Fibroblast of pulmonary artery (primary cell): ENCODE measurements at places on chromosomes 1 and 21.

- DNase-seq: no peak
Measured at GRCh38 chr1:232386721-232387510, 243.0 kb downstream of the SIPA1L2 start.

GRCh38 chr1:25724966-25725365 lies 75.0 kb upstream of the SELENON start:
- DNase-seq: no peak

DNA sequence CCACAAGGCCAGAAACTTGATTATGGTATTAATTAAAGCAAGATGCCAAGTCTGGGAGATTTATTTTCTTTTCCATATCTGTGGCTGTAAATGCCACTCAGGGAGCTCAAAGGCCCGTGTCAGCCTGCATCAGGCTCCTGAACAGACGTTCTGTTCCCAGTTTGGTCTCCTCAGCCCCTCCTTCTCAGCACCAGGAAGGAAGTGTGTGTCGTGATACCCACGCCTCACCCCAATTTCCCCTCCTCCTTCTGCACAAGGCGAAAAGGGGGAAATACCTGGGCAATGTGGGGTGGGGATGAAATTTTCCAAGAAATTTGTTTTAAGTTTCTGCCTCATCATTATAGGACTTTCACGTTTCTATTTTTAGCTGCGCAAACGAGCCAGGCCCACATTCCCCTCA lies 112.0 kb downstream of the SYF2 start:
- DNase-seq: no peak

- DNase-seq: peak; percentile 51
Measured at GRCh38 chr1:17274186-17275170, 25.6 kb downstream of the PADI3 start.

- DNase-seq: no peak
Measured at GRCh38 chr21:32100423-32100822, 178.4 kb downstream of the MIS18A start.

DNA sequence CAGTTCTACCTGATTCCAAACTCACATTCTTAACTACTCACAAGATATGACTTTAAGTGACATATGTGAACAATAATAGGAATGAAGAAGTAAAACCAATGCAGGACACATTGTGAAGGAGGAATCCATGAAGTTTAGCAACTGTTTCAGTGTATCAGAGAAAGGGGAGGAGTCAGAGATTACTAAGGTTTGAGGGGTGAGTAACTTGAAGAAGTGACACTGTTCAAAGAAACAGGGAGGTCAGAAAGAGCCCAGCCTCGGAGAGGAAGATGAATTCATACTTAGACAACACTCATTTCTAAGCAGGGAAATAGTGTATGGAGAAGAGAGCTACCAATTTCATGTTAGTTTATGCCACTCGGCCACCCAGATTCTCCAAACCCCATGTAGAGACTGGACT lies 28.2 kb upstream of the RPF1 start:
- no peak for DNase-seq

GRCh38 chr21:42733037-42733627 lies 79.7 kb downstream of the PDE9A start:
- no peak for DNase-seq

GRCh38 chr1:22292011-22292788 lies 149.3 kb upstream of the WNT4 start:
- DNase-seq: no peak

DNA sequence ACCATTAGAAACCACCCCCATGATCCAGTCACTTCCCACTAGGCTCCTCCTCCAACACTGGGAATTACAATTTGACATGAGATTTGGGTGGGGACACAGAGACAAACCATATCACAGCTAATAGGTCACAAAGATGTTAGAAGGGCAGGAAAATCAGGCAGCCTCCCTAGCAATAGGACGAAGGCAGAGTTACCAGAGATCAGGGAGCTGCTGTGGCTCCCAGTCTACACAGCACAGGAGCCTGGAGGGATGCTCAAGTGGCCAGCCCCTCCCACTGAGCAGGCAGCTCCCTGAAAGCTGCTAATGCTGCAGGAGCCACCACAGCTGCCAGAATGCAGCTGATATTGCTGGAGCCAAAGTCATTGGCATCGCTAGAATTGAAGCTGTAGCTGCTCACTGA lies 51.0 kb downstream of the CR1L start:
- DNase-seq: no peak

- peak; percentile 40 for DNase-seq
Measured at GRCh38 chr1:48026275-48026674, 29.1 kb upstream of the TRABD2B start.

DNA sequence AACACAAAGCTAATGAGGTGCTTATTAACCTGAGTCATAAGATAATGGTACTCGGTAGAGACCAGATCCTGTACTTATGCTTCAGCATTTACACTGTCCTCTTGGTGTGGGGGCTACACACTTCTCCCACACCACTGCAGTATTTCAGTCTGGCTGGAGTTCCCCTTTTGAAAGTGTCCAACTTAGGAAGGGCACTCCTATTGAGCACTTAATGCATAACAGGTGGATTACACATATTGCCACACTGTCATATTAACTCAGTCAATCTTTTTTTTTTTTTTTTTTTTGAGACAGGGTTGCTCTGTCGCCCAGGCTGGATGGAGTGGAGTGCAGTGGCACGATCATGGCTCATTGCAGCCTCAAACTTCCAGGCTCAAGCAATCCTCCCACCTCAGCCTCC lies 1.5 kb downstream of the GPATCH4 start:
- DNase-seq: no peak

DNA sequence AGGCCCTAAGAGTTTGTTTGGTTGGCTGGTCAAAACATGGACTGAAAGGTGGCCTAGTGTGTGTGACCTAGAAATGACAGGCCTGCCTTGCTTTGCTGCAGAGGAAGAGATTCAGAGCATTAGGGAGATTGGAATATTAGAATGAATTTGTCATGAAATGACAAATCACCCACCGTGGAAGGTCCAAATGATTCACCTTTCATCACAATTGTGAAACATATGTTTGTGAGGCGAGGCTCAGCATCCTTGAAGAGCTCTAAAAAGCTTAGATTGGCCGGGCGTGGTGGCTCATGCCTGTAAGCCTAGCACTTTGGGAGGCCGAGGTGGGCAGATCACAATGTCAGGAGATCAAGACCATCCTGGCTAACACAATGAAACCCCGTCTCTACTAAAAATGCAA lies 5.5 kb downstream of the LCE1B start:
- no peak for DNase-seq

- DNase-seq: no peak
Measured at GRCh38 chr1:171521567-171521966, 36.2 kb downstream of the PRRC2C start.

- no peak for DNase-seq
Measured at GRCh38 chr21:20721151-20721550, 277.1 kb upstream of the NCAM2 start.

DNA sequence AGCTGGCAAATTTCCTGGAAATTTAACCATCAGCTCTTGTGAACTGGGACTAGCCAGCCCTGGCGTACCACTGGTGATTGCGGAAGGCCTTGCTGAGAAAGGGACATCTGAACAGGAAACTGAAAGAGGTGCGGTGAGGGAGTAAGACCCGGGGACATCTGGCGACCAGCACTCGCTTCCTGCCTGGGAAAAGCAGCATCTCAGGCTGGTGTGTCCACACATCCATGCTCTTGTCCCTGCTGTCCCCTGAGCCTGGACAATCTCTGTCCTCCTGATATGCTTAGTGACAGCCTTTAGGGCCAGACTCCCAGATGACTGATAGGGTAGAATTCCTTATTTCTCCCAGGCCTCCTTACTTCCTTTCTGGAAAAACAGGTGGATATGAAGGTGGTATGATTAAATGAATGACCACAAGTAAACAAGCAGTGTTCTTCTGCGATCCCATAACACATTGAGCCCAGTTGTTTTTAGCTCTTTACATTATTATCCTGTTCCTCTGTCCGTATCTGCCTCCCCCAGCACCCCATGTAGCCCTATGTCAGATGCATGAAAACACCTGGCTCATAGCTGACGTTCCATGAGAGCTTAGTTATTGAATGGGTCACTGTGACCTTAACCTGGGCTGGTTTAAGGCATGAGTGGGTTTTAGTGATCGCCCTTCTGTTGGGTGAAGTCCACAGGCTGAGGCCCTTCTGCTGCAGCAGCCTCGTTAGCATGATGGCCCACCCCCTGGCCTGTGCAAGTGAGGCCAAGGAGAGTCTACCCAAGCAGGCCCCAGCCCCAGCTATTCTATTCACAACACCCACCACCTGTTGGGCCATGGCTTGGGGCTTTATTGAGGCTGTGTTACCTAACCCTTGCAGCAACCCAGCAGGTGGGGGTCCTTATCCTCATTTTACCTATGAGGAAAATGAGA lies 76.1 kb upstream of the GADD45A start:
- DNase-seq: no peak

GRCh38 chr1:97875996-97876395 lies 44.8 kb downstream of the DPYD start:
- DNase-seq: peak; percentile 59

- DNase-seq: no peak
Measured at GRCh38 chr1:210505601-210506496, 177.1 kb downstream of the HHAT start.

DNA sequence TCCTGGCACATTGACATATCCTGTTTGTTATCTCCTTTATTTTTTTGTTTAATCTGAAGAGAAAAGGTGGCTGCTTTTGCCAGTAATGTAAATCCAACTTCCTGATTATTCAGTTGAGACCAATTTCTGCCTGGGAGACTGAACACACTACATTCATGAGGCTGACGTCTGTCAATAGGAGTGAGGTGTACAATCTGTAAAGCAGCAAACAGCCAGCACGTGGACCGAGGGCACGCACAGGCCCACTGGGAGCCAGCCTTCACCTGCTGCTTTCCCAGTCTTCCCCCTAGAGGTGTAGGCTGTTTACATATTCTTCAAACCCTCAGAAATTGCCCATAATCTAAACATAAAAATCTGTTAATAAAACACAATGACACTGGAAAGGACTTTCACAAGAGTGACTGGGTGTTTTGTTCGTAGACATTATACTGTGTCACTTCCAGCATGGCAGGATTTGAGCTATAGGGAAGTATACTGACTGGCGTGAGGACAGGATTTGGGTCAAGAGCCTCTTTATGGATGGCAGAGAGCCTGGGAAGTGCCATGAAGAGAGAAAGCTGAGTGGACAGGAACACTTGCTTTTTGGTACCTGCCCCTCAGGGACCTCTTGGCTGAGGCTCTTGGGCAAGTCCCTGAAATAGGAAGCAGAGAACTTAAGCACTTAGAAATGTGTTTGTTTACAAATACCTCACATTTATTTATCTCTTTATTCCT lies 552.9 kb upstream of the CAMK1G start:
- no peak for DNase-seq

DNA sequence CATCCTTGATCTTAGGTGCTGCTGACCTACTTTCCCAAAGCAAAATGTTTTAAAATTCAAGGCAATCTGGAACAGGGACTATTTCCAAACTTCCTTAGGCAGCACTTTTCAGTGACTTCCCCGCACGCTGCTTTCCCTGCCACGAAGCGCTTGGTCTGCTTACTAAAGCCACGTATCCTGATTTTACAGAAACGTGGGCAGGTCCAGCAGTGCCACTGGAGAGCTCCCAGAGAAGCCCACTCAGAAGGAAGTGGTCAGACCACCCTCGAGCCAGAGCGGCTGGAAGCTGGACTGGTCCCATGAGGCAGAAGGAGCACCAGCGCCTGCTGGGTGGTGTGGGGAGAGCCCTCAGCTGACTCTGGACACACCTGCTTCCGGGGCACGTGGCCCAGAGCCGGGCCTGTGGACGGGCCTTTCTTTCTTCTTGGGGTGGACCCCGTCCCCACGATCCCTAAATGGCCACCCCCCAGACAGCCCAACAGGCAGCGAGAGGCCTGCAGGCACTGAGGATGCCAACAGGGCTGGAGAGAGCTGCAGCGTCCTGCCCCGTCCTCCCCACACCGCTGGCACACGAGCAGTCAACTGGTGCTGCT lies 23.2 kb downstream of the PTTG1IP start:
- no peak for DNase-seq

GRCh38 chr1:33641104-33641830 lies 168.8 kb downstream of the ZSCAN20 start:
- peak; percentile 8 for DNase-seq

DNA sequence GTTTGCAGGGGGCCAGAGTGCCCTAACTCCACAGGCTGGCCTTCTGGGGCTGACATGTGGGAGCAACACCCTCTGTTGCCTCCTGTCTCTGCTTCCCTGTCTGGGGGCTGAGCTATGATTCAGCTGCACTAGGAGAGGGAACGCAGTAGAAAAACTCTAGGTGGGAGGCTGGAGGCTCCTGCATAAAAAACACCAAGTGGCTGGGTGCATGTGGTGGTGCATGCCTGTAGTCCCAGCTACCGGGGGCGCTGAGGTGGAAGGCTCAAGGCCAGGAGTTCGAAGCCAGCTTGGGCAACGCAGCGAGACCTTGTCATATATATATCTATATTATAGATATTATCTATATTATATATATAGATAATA lies 5.6 kb downstream of the KIF17 start:
- DNase-seq: no peak

- no peak for DNase-seq
Measured at GRCh38 chr1:51878308-51878615, 265 bp downstream of the NRDC start.

DNA sequence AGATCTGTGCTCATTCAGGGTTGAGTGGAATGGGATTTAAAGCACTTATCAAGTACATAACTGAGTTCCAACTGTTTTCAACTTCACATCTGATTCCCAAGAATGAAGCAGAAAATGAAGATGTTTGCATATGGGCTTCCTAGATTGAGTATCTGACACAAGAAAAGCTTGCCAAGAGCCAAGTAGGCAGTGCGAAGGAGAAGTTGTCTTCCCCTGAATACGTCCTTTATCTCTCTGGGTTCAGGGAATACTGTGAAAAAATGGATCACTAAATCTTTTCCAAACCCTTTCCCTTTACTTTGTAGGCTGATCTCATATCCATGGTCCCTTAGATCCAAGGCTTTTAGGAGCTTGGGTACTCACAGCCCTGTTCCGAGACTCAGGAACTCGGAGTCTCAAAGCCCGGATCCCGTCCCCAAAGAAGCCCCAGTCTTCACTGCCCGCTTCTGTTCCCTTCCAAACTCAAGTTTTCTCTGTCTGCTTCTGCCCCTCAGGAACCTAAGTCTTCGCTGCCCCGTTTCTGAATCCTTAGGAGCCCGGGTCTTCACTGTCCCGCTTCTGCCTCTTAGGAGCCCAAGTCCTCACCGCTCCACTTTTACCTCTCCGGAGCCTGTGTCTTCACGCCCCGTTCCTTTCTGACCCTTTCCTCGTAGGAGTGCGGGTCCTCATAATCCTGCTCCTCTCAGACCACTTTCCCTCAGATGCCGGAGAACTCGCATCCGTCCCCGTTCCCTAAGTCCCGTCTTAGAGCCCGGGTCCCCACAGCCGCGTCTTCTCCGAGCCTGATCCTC lies 616 bp downstream of the TAF12 start:
- no peak for DNase-seq

GRCh38 chr1:101166583-101167120 lies 70.2 kb upstream of the S1PR1 start:
- DNase-seq: no peak

- DNase-seq: no peak
Measured at GRCh38 chr1:93732514-93732913, 50.9 kb upstream of the BCAR3 start.

DNA sequence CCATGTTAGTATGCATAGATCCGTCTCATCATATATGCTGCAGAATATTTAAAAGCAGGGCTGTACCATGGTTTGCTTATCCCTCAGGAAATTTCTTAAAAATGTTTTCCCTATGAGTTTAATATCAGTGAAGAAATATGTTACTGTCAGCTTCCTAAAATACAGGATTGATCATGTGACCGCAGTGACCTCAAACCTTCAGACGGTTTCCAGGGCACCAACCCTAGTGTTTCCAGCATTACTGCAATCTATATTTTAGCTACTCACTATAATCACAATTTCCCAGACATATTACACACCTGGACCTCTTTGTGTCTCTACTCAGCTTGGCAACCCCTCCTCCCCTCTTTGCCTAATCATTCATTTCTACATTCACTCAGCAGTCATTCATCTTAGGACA lies 7.7 kb upstream of the SDHB start:
- no peak for DNase-seq
